ENCODE measurements at places on chromosomes 2 and 18.
A peak's percentile ranks its signal among the peaks of the same experiment; 100 is the strongest.

GRCh38 chr2:233164128-233164635 lies 87.3 kb upstream of the ATG16L1 start:
- no peak for DNase-seq

GRCh38 chr2:240329778-240330177 lies 105.7 kb upstream of the GPC1 start:
- DNase-seq, result no peak

DNA sequence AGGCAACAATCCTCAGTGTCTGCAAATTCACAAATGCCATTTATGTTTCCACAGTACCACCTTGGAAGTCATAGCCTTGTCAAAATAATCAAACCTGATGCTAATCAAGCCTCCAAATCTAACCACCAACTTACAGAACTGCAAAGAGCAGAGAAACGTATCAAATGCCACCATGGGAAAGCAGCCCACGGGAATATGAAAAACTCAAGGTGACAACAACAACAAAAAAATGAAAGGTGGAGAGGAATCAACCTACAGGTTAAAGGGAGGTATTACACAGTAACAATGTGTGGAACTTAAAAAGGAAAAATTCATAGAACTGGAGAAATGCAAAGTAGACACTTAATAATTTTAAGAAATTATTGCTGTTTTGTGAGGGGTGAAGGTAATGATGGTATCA lies 46.7 kb downstream of the CD226 start:
- DNase-seq, result no peak

DNA sequence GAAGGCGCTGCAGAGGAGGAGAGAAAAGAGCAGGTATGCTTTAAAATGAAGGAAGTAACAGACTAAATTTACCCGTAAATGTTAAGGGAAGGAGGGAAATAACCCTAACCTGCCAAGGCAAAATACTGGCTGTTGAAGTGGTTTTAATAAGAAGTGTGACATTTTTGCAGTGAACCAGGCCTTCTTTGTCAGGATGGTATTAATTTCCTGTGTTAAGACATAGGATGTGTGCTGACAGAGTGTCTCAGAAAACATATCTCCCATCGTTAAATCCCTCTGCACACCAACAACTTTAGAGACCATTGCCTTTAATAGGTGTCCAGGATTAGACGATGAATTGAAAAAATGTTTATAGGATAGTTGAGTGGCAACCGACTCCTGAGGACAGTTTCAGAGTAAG lies 9.9 kb downstream of the TTC39C start:
- no peak for DNase-seq

DNA sequence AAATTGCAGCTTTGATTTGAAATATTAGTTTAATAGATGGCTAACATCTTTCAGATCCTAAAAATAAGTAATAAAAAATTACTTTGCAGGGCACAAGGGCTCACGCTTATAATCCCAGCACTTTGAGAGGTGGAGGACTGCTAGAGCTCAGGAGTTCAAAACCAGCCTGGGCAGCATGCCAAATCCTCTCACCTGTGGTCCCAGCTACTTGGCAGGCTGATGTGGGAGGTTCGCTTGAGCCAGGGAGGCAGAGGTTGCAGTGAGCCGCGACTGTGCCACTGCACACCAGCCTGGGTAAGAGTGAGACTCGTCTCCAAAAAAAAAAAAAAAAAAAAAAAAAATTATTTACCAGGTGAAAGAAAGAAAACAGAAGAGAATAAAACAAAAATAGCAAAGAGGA lies 449.8 kb downstream of the NRXN1 start:
- DNase-seq, result peak; percentile 64

Measured in NCI-H2081 (cell line).